ENCODE measurements at places on chromosomes 4 and X. TPM values are rescaled to one million over a fixed set of nuclear protein-coding genes. Genes with fewer than 3 reads are reported as not detected.

Gene MPP1
- total RNA-seq = 27.2 TPM

Gene F9
- total RNA-seq = not detected

Gene PROM1
- total RNA-seq = 66.6 TPM

Gene POLN
- 4.8 TPM for total RNA-seq

Gene SSX4B
- 0.19 TPM for total RNA-seq

Gene TMSB15C
- 3.9 TPM for total RNA-seq
